Kidney (tissue), 22 donors: ENCODE measurements at places on chromosomes 4 and X. TPM values are rescaled to one million over a fixed set of nuclear protein-coding genes. Genes with fewer than 3 reads are reported as not detected.

The STBD1 gene
- 1.3 TPM for polyA plus RNA-seq

The FAAH2 gene
- 17.1 TPM for polyA plus RNA-seq

GRCh38 chrX:150329282-150329681 is 33.8 kb upstream of the MAMLD1 start:
- DNase-seq: no peak

DNA sequence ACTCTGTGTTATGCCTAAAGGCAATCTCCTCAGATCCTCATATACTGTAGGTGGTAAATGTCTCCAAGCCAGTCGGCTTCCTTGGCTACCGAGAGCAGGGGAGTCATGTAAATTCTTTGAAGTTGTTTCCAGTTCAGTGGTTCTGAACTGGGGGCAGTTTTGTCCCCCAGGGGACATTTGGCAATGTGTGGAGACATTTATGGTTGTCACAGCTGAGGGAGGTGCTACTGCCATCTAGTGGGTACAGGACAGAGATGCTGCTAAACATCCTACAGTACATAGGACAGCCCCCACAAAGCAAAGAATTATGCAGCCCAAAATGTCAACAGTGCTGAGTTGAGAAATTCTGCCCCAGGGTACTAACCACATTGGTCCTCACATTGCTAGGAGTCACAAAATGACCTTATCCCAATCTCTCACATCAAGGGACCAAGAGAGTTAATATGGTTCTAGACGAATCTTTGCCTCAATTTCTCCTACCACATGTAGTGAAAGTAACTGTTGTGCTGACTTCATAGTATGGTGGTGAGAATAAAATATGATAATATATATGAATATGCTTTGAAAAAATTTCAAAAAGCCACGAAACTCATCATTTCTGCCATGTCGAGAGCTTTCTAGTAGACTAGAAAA is 104.4 kb upstream of the ARHGAP24 start:
- DNase-seq: peak; percentile 47

DNA sequence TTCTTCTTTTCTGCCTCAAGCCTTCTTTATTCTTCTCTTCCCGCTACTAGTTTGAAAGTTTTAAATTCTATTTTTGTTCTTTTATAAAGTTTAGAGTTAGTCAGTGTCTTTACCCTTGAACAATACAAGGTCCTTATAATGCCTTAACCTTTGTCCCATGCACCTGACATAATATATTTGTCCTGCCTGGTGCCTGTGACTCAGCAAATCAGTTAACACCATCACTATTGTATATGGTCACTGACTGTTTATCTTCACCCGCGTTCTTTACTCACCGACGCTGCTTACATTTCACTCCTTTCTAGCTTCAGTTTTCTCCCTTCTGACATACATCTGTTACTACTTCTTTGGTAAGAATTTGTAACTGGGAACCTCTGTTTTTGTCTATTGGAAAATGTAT is 5.7 kb downstream of the SMIM20 start:
- no peak for DNase-seq

GRCh38 chr4:67198727-67199126 is 346.6 kb downstream of the CENPC start:
- peak; percentile 82 for DNase-seq
